Thoracic aorta (tissue), 2 donors: ENCODE measurements at places on chromosomes 6 and 20. TPM values are rescaled to one million over a fixed set of nuclear protein-coding genes. Genes with fewer than 3 reads are reported as not detected.

- peaks cover 69% of the 10 kb centered on the region for H3K4me1 ChIP-seq
- H3K27me3 ChIP-seq, result no peaks in the 10 kb centered on the region
- no peak for DNase-seq
- H3K4me3 ChIP-seq, result peak overlapping the region; percentile 93
These were observed 2.4 kb downstream of the OSER1 start for GRCh38 chr20:44208165-44208564.

- H3K27ac ChIP-seq, result peak overlapping the region; percentile 72
- peak; percentile 28 for DNase-seq
- no peaks in the 10 kb centered on the region for H3K27me3 ChIP-seq
- H3K4me3 ChIP-seq, result peak overlapping the region; percentile 68
These were observed 34.6 kb downstream of the GCNT2 start for GRCh38 chr6:10555625-10556309.

- no peaks in the 10 kb centered on the region for H3K4me1 ChIP-seq
- no peak overlapping the region for H3K4me3 ChIP-seq
- DNase-seq, result no peak
- no peaks in the 10 kb centered on the region for H3K36me3 ChIP-seq
- H3K27me3 ChIP-seq, result no peaks in the 10 kb centered on the region
These were observed 438.3 kb downstream of the UTRN start for GRCh38 chr6:144723431-144723830.

DNA sequence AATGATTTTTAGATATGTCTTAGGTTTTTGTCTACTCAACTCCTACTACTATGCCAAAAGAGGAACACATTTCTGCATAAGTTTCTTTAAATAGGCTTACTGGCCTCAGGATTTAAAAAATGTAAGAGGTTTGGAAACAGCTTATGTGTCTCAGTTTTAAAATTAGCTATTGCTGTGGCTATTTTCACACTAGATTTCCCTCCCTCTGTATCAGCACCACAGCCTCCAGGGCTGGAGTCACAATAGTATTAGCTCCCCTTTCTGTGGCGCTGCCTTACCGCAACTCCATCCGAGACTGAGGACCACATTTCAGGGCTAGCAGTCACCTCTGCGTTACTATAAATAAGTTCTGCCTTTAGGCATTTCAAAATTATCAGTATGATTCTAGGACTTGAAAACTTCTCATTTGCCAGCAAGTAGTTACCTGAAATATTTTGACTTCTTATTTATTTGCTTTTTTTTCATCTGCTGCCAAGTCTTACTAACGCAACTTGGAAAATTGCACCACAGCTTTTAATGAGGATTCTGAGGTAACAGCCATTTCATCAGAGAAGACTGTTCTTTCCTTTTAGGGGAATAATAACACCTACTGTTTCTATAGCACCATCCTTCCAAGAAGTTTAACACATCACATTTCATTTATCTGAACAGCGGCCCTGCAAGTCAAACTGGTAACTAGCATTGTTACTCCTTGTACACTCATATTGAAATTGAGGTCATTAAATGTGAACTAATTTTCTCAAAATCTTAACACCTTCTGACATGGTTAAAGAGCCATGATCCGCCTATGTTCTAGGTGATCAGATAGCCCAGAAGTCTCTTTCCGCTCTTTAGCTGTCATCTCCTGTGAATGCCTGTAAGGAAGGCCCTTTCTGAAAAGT, 105.9 kb downstream of the GJA10 start:
- DNase-seq, result no peak
- peaks cover 21% of the 10 kb centered on the region for H3K4me1 ChIP-seq
- H3K4me3 ChIP-seq, result no peak overlapping the region
- no peaks in the 10 kb centered on the region for H3K36me3 ChIP-seq
- no peaks in the 10 kb centered on the region for H3K27me3 ChIP-seq

DNA sequence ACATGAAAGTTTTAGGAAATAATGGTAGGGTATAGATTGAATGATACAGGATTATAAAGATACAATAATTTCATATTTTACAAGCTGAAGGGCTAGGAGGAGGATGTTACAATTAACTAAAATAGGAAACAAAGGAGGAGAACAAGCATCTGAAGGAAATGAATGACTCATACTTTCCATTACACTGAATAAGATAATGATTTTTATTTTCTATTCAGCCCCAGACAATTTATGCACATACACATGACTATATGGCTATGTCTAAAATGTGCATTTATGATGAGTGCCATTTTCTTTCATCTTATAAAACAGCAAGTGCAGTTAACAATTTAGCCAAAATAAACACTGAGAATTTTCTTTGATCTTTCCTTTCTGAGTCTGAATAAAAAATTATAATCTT, 994.6 kb upstream of the ADGRB3 start:
- no peaks in the 10 kb centered on the region for H3K4me1 ChIP-seq
- no peaks in the 10 kb centered on the region for H3K36me3 ChIP-seq
- H3K27me3 ChIP-seq, result no peaks in the 10 kb centered on the region
- H3K4me3 ChIP-seq, result no peak overlapping the region
- no peak overlapping the region for H3K27ac ChIP-seq

DNA sequence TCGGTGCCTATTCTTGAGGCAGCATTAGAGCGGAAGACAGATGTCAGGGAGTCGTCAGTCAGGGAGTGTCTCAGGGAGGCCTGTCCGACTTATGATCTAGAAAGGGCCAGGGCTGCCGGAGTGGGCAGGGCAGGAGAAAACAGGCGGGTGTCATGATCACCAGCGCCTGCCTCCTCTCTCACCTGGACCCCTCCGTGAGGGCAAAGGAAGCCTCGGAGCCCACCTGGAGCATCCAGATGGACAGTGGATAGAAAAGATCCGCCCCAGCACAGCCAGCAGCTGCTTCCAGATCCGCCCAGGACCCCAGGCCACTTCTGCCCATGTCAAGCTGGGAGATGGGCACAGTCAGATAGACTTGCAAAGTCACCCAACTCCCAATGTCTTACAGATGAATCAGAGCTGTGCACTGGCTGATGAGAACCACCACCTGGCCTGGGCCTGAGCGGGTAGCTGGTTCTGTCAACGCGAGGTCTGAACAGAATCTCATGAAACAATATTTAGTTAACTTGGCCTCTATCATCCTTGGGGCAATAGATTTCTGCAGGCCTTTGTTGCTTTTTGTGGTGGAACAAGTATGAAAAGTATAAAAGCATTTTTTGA, 22.2 kb downstream of the PSMG4 start:
- H3K27me3 ChIP-seq, result no peaks in the 10 kb centered on the region
- H3K27ac ChIP-seq, result peak overlapping the region; percentile 40
- no peak overlapping the region for H3K4me3 ChIP-seq
- H3K36me3 ChIP-seq, result no peaks in the 10 kb centered on the region

DNA sequence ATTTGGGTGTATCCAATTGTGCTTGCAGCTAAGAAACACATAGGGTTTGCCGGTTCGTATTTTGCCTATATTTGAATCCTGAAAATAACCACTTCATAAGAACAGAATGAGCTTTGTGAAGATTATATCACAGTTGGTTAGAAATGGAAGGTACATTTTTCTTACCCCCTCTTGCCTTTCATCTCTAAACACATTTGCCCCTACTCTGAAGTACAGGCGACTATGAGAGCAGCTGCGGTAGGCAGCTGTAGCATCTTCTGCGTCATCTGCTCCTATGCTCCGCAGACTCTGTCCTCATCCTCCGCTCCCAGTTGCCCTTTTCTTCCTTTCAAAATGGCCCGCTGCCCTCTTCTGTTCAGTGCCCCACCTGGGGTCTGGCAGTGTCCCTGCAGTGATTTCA, 47.6 kb upstream of the REV3L start:
- no peaks in the 10 kb centered on the region for H3K36me3 ChIP-seq
- no peak for DNase-seq
- H3K27me3 ChIP-seq, result no peaks in the 10 kb centered on the region
- no peak overlapping the region for H3K4me3 ChIP-seq
- no peak overlapping the region for H3K27ac ChIP-seq

DNA sequence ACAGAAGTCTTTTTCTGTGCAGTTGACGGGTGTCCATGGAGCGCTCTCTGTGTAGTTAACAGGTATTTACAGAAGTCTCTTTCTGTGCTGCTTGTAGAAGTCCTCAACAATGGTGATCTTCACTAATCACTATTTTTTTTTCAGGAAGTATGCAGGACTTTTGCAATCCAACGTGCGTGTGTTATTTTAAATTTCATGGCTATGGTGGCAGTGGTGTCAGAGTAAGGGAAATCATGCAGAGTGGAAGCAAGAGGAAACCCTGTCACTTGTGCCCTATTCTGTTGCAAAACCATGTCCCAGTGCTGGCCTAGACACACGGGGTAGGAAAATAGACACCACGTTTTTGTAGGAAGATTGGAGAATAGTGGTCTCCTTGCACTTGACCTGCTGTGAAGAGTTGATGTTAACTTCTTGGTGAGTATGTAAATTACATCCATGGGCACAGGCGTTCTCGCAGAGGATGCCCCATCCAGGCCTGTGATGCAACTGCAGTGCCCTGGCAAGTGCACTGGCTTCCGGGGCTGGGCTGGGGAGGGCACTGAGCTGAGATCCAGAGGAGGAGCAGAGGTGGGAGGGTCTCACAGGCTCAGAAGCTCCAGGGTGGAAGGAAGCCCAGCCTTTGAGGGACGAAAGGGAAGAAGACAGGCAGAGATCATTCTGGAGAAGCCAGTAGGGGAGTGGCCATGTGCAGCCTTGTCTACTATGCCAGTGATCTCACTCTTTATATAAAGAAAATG, 146.5 kb downstream of the SYCP2 start:
- no peak for DNase-seq
- no peak overlapping the region for H3K27ac ChIP-seq
- H3K27me3 ChIP-seq, result no peaks in the 10 kb centered on the region
- no peaks in the 10 kb centered on the region for H3K36me3 ChIP-seq
- no peak overlapping the region for H3K4me3 ChIP-seq

GRCh38 chr20:21092806-21093205, 13.4 kb downstream of the LINC00237 start:
- no peaks in the 10 kb centered on the region for H3K36me3 ChIP-seq
- H3K27me3 ChIP-seq, result peaks cover 4% of the 10 kb centered on the region
- H3K4me3 ChIP-seq, result no peak overlapping the region
- H3K27ac ChIP-seq, result no peak overlapping the region

The TCF15 gene
- not detected for total RNA-seq

The MAS1 gene
- 0.14 TPM for total RNA-seq

The DNAH8 gene
- total RNA-seq, result not detected
